ENCODE measurements at places on chromosomes 6 and 20.

DNA sequence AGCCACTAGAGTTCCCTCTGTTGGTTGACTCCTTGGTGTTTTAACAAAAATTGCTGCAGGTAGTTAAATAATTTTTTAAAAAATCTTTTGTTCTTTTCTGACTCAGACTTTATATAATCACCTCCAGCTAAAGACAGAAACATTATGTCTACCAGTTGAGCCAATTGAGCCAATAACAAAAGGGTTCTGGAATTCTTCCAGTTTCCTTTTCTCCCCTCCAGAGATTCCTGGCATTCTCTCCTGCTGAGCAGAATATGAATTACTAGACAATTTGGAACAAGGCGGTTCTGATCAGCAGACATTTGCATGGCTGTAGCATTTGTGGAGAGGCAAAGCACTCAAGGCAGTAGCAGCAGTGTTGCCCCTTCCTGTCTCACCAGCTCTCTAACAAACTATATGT lies 144.0 kb upstream of the SLC35B3 start:
- DNase-seq: no peak

GRCh38 chr6:108002365-108003221 lies 44.6 kb upstream of the SEC63 start:
- DNase-seq: no peak

DNA sequence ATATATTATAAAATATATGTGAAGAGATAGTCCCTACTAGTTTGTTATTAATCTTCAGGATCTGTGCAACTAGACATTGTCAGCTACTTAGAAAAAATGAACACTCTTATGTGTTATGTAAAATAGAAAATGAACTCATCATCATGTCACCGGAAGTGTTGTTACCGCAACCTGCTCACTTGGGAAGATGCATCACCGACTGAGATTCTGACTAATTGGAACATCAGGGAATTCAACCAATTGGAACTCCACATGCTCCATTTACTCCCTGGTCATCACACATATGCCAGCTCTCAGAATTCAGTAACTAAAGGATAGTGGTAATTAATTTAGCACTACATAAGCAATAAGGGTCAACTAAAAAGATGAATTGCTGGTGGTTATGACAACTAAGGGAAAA lies 16.7 kb upstream of the B3GAT2 start:
- DNase-seq: no peak

DNA sequence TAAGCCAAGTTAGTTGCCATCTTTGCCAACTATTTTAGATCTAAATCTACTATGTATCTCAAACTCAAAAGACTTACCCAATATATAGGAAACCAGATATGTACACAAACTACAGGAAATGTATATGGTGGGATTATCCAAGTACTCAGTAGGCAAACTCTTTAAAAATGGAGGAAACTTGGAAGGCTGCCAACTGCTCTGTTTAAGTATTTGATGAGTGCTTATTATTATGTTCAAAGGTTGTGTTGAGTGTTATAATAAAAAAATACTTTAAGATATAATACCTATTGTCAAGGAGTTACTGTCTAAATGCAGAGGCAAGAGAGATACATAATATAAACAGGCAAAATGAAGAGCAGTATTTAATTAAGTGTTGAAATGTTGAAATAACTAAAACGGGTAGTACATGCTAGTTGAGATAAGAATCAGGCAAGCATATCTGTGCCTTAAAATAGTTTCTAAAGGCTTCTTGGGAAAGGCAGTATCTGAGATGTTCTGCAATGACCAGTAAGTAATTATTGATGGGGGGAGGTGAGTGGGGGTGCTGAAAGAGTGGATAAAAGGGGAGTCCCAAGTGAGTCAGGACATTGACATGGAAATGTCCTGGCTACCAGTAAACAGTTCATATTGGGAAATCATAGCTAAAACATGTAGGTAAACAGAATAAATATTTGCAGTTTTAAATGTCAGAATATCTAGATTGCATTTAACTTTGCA lies 6.5 kb upstream of the DST start:
- no peak for DNase-seq

- DNase-seq: no peak
Observed at GRCh38 chr6:122609881-122610689, at the start of gene PKIB. PKIB (plus strand) TSS chr6:122610405; CDS start chr6:122717795, 107,390 bp downstream.

GRCh38 chr6:167787896-167788562 lies 38.7 kb upstream of the AFDN start:
- DNase-seq: no peak

GRCh38 chr6:31821301-31822035 lies 6.1 kb upstream of the HSPA1B start:
- no peak for DNase-seq

- DNase-seq: no peak
Observed at GRCh38 chr6:5531853-5532375, 270.6 kb downstream of the FARS2 start.

DNA sequence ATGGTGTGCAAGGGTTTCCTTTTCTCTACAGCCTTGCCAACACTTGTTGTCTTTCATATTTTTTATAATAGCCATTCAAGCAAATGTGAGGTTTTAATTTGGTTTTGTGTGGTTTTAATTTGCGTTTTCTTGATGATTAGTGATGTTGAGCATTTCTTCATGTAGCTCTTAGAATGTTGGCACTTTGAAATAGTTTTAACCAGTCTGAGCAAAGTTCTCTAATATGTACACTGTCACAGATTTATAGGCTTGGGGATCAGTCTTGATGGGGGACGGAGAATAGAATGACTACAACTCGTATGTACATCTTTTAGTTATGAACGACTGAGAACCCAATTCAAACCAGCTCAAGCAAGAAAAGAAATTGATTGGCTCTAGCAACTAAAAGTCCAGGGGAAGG lies 1003.1 kb downstream of the KIF16B start:
- DNase-seq: no peak

- no peak for DNase-seq
Observed at GRCh38 chr20:40668449-40669228, 20.4 kb downstream of the MAFB start.

Measured in stimulated activated CD8-positive, alpha-beta memory T cell treated with anti-CD3 and anti-CD28 coated beads, Interleukin-4, amount 100 ng/mL, for 1 hour (primary cell).